T-helper 2 cell treated with Interferon-gamma antibody and Interleukin-4, amounts not matched to agents 5 μg/mL and 100 μg/mL, for 36 hours (primary cell): ENCODE measurements at places on chromosomes 5 and 9.
A peak's percentile ranks its signal among the peaks of the same experiment; 100 is the strongest.

DNA sequence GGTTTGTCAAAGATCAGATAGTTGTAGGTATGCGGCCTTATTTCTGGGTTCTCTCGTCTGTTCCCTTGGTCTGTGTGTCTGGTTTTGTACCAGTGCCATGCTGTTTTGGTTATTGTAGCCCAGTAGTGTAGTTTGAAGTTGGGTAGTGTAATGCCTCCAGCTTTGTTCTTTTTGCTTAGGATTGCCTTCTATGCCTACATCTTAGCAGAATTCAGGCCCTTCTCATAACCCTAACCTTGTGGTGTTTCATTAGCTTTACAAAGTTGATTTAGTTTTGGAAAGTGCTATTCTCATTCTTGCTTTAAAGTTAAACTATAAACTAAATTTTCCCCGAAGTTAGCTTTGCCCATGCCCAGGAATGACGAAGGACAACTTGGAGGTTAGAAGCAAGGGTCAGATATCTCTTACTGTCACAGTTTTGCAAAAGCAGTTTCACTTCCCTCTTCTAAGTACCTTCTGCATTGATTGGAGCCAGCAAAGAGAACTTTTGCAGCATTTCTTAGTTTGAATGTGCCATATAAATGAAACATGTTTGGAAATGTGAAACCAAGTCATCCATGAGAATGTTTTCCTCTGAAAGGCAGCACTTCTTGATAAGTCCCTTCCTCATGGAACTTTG lies 274.3 kb upstream of the DMRT1 start:
- DNase-seq: no peak

GRCh38 chr9:133347515-133347984 lies 381 bp downstream of the MED22 start:
- peak; percentile 32 for DNase-seq

DNA sequence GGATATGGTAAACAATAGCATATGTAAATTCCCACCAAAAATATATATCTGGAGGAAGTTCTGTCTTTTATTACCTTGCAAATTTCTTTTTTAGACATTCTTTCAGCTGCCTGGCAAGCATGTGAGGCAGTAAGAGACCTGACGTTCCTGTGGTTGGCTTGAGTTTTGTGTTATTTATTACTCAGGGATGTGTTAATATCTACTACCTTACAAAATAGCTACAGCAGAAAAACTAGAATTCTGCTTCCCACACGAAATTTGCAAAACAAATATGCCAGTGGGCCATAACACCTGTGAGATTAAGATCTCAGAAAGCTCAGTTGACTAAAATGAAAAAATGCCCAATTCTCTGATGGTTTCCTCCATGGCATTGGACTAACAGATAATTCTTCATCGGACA lies 274.2 kb downstream of the TMEM167A start:
- no peak for DNase-seq

DNA sequence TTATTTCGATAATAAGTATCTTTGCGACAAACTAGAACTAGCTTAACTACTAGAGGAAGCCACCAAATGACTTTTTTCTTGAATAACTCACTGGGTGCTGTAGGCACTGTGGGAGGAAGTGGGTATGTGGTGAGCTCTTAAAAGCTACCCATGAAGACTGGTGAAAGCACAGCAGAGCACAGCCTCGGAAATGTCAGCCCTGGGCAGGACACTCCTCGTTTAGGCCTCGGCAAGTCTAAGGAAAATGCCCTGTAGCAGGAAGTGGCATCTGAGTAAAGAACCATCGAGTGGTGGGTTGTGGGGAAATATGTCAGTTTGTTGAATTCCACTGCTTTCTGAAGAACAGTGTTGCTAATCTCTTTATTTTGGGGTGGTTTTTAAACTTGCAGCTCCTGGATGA lies 44.0 kb upstream of the NCS1 start:
- peak; percentile 79 for DNase-seq

DNA sequence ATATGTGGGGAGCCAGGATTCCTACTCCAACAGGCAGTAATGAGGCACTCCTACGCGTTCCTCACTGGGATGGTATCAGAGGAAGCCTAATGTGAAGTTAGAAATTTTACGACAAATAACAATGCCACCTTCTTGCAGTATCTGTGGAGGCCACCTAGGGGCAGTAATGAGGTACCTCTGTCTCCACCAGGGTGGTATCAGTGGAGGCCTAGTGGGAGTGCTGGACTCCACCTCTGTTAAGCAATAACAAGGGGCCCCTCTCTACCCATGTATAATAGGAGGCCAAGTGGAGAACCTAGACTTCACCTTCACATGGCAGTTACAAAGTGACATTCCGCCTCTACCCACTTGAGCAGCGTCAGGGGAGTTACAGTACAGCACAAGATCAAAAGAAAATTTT lies 147.9 kb downstream of the PLPPR1 start:
- no peak for DNase-seq

DNA sequence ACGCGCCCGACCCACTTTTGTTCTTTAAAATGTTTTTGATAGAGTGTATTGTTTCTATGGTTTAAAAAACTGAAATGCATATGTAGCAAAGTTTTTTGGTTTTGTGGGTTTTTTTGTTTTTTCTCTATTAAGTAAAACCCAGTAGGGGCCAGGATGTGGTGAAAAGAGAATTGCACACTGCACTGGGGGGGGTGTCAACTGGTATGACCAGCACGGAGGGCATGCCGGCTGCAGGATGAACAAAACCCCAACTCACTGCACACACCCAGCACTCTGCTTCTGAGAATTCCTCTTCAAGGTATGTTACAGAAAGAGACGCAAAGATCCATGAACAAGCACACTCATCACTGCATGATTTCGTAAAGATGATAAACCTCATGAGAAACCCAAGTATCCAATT lies 75.0 kb downstream of the STK10 start:
- peak; percentile 80 for DNase-seq

DNA sequence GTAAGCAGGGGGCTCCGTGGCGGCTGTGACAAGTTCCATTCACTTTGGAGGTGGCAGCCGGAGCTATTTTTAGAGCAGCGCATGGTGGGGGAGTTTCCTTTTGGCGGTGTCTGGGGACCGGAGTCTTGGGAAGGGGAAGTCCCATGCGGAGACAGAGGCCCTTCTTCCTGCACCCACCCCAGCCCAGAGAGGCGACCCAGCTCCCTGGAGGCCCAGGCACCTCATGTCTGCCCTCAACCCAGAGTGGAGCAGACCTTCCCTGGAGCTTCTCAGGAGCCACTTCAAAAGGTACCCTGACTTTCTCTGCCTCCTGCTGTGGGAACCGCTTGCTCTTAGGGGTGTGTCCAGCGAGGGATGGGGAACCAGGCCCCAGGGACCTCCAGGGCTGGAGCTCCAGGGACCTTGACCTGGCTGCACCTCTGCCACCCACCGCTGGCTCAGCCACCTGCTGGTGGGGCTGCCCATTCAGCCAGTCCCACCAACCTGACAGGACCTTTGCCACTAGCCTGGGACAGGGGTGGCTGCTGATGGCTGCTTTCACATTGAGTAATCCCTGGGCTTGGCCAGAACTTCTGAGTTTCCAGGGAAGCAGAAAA lies 34.1 kb downstream of the NEK6 start:
- DNase-seq: peak; percentile 67

- no peak for DNase-seq
Measured at GRCh38 chr9:131892902-131893500, 153.1 kb upstream of the RAPGEF1 start.

GRCh38 chr5:78519198-78519941 lies 129.2 kb downstream of the LHFPL2 start:
- DNase-seq: no peak
